ENCODE measurements at places on chromosomes 3 and 15.

GRCh38 chr3:45965653-45966052 lies 22.4 kb downstream of the CXCR6 start:
- DNase-seq, result no peak

DNA sequence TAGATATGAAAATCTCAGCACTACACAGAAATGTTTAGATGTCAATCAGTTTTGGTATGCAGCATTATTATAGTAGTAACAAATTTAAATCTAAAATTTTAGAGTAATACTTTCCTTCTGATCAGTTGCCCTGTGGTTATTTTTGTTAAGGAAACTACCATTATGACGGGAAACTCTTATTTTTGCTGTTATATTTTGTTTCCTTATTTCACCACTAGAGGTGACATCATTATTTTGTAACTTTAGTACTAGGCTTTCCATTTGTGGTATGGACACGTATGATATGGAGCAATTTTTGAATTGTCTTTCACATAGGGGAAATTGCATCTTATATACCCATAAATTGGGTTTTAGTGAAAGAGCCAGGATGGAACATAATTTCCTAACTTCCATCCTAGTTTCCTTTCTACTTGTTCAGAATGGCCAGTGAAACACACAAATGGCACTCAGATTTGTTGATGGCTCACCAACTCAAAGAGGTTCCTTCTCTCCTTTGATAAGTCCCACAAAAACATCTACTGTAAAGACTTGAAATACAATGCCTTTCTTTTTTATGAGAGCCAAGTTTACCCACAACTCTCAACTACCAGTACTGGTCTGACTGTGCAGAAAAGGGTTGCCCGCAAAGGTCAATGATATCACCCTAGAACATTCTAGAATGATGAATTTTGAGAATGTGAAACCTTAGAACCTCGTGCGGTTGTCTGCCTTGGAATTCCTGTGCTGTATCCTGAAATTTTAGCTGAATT lies 19.4 kb upstream of the PPP4R2 start:
- DNase-seq, result no peak

GRCh38 chr3:181698263-181698954 lies 13.3 kb upstream of the SOX2 start:
- DNase-seq, result no peak

- DNase-seq, result no peak
These were observed 16.8 kb downstream of the C3orf20 start for GRCh38 chr3:14691719-14692118.

- DNase-seq, result no peak
These were observed 23.1 kb upstream of the CDCP1 start for GRCh38 chr3:45169125-45169904.

- no peak for DNase-seq
These were observed 1520.6 kb upstream of the CADM2 start for GRCh38 chr3:83438188-83438587.

DNA sequence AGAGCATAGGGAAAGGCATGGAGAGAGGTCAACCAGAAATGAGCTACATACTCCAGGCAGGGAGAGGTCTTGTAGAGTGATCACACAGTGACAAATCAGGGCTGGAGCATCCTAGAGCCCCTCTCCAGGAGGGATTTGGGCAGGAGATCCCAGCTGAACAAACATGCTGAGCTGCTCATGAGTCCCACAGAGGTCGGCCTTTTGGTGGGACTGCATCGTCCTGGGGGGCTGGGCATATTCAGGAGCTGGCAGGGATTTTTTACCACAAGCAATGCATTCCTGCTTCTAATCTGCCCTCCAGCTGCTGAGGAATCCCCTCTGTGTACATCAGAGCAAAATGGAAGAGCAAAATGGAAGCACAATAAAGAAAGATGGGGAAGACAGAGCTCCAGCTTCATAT lies 94.9 kb downstream of the NTRK3 start:
- DNase-seq, result no peak

DNA sequence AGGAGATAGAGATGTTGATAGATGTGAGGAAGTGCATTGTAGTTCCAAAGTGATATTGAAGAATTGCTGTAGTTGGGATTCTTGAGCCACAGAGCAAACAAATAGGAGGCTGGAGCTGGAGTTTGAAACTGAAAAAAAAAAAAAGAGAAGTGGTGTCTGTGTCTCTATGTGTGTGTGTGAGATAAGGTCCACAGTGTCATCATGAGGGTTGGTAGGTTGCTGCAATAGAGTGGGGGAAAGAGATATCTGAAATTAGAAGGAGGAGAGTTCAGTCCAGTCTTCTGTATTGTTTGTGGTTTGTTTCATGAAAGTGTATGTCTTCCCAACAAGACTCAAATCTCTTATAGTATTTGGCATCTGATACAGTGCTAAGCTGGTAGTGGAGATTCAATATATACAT lies 37.3 kb upstream of the CACNA1D start:
- no peak for DNase-seq

- DNase-seq, result no peak
These were observed 146.4 kb downstream of the ROBO2 start for GRCh38 chr3:77186319-77186718.

DNA sequence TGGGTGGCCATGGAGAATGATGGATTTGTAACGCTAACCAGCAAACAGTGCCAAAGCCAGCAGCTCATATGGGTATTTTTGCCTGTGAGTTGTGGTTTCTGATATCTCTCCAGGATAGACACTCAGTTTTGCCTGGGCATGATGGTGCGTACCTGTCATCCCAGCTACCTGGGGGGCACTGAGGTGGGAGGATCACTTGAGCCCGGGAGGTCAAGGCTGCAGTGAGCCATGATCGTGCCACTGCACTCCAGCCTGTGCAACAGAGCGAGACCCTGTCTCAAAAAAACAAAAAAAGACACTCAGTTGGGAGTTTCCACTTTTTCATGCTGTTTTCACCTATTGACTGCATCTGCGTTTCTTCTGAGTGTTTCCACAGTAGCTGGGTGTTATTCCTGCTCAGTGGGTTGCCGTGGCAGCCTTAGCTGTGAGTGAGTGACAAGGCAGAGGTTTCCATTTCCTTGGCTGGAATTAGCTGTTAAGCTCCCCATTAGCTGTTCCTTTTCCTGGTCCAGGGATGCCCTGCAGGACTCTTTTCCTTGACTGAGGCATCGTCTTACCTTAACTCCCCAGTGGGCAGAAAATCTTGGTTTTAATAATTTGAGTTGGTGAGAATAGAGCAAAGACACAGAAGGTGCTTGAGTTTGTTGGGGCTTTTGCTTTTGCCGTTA lies 14.2 kb upstream of the RPP14 start:
- no peak for DNase-seq

DNA sequence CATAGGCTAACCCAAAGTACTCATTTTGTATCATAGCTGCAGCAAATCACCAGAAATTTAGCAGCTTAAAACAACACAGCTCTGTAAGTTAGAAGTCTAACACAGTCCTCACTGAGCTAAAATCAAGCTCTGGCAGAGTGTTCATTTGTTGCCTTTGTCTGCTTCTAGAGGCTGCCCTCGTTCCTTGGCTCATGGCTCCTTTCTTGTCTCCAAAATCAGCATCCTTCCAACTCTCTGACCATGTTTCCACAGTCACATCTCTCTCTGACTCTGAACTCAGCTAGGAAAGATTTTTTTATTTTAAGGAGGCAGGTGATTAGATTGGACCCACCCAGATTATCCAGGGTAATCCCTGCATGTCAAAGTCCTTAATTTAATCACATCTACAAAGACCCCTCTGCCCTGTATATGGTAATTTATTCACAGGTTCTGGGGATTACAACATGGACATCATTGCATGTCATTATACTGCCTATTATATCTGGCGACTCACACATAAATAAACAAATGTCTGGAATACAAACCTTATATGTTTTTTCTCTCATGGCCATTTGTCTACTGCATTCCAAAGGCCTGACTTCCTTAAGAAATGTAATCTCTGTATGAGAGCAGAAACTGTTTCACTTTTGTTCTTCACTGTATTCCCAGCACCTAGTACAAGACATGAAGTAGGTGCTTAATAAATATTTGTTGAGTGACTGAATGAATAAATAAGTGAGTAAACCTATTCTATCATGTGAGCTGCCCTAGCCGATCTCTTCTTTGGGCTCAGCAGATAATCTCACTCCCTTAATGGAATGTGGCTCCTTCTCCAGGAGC lies 15.1 kb upstream of the UACA start:
- DNase-seq, result no peak

GRCh38 chr3:58404396-58404795 lies 29.2 kb downstream of the PDHB start:
- DNase-seq, result no peak

DNA sequence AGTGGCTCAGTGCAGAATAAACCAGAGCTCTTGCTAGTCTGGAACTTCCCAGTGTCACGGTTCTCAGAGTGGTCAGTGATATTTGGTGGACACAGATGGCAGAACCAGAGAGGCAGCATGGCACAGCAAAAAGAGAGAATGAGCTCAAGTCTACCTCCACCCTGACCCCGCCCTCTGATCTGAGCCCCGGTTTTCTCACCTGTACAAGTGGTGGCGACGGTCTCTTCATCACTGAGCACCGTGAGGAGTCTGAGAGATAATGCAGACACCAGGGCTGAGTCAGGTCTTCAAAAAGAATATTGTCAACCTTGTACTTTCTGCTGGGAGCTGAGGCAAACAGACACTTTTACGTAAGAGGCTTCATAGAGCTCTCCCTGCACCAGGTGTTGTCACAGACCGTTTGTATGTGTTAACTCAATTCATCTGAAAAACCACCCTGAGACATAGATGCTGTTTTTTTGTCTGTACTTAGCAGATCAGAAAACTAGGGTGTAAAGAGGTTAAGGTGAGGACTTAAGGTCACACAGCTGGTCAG lies 13.2 kb downstream of the FGD5 start:
- DNase-seq, result no peak

DNA sequence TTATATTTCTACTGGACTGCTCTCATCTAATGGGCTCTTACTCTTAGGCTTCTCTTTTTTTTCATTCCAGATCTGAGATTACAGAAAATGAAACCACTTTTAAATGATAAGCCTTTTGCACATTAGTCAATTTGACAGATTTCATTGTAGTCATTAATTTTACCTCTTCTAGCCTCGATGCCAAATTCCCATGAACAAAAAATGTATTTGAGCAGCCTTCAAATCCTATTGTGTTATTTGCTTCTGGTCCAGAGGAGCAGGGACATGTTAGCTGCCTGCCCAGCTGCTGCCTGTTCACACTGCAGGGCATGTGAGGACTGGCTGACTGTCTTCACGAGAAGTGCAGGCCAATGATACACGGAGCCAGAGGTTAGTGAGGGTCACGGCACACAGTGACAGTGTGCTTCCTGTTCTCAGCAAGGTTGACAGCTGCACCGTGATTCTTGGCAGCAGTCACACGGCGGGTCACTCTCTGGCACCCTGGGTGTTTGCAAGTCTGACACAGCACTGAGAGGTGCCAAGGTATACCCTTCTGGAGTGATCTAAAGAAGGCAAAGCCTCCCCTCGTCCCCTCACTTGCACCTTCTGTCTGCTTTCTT lies 40.8 kb downstream of the KAT2B start:
- peak; percentile 15 for DNase-seq

GRCh38 chr3:99503350-99503749 lies 135.0 kb upstream of the COL8A1 start:
- DNase-seq, result no peak

GRCh38 chr15:74349241-74349778 lies 18.1 kb downstream of the CYP11A1 start:
- DNase-seq, result no peak

- no peak for DNase-seq
These were observed 191.0 kb downstream of the NLGN1 start for GRCh38 chr3:173588556-173588955.

DNA sequence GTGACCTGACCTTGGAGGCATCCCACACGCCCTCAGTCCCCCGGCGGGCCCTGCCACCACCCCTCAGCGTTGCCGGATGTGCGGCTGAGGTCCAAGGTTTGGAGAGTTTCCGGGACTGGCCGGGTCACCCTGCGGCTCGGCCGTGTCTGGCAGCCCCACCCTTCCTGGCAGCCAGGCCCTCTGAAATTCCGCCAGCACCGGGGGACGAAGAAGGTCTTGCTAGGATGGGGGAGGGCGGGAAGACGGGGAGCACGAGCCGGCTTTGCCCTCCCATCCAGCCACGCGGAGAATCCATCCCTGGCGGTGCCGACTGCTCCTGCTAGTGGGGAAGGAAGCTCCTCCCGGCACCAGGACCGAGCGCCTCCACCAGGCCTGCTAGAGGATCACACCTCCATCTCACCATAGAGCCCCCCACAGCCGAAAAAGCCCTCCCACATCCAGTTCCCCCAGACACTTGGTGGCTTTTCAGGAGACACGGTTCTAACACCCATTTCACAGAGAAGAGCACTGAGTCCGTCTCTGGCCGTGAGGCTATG lies 81.5 kb downstream of the CPN2 start:
- DNase-seq, result no peak

DNA sequence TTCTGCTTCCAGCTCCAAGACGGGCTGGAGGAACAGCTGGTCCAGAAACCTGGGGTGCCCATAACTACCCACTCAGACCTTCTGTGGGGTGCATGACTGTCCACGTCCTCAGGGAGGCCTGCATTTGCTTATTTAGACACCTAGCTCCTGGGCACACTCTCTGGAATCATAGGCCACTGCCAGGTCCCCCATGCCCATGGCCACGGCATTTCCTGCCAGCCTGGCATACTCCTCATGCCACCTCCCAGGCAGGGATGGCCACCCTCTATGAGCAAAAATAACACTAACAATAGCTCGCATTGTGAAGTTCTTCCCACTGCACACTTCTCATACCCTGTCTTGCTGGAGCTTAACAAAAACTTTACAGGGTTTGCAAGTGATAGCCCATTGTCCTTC lies 166.9 kb upstream of the TPM1 start:
- no peak for DNase-seq

GRCh38 chr3:46187876-46188275 lies 20.2 kb downstream of the CCR1 start:
- DNase-seq, result no peak

DNA sequence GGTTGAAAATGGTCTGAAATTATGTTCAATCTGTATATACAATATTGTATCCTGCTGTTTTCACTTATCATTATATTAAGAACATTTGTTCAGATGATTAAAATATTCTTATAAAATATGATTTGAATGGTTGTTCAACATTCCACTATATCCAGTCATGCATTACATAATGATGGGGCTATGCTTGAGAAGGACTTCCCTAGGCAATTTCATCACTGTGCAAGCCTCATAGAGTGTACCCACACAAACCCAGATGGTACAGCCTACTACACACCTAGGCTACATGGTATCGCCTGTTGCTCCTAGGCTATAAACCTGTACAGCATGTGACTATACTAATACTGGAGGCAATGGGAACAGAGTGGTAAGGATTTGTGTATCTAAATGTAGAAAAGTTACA lies 30.5 kb downstream of the SLC7A14 start:
- DNase-seq, result no peak

DNA sequence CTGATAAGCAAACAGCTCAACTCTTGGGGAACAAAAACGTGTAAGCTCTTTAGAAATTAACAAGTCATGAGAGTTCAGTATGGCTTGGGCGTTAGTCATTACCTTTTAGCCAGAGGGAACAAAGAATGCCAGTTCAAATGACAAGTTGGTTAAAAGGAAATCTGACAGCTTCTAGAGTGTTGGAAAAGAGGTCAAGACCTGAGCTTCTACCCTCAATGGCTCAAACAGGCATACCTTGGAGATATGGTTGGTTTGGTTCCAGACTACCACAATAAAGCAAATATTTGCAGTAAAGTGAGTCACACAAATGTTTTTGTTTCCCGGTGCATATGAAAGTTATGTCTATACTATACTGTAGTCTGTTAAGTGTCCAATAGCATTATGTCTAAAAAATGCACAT lies 136.1 kb downstream of the CACNA1D start:
- DNase-seq, result no peak

GRCh38 chr3:123920868-123921267 lies 36.7 kb upstream of the MYLK start:
- DNase-seq, result no peak

GRCh38 chr3:161231861-161232260 lies 10.8 kb downstream of the NMD3 start:
- no peak for DNase-seq
